ENCODE measurements at places on chromosomes 7 and 10. TPM values are rescaled to one million over a fixed set of nuclear protein-coding genes. Genes with fewer than 3 reads are reported as not detected.
A peak's percentile ranks its signal among the peaks of the same experiment; 100 is the strongest.

DNA sequence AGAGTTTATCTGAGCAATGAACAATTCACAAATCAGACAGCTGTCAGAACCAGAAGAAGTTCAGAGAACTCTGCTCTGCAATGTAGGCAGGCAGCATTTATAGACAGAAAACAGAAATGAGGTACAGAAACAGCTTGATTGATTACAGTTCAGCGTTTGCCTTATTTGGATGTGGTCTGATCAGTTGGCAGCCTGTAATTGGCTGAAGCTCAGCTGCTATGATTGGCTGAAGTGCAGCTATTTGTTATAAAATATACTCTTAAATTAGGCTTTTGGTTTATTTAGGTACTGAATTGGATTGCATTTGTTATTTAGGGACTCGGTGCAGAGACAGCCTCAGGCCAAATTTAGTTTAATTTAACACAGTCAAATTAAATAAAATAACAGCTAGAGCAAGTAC is 85.8 kb upstream of the JAZF1 start:
- DNase-seq, result no peak
- H3K27ac ChIP-seq, result no peak overlapping the region
- no peak overlapping the region for H3K4me3 ChIP-seq
- no peaks in the 10 kb centered on the region for H3K36me3 ChIP-seq
- H3K27me3 ChIP-seq, result no peaks in the 10 kb centered on the region

DNA sequence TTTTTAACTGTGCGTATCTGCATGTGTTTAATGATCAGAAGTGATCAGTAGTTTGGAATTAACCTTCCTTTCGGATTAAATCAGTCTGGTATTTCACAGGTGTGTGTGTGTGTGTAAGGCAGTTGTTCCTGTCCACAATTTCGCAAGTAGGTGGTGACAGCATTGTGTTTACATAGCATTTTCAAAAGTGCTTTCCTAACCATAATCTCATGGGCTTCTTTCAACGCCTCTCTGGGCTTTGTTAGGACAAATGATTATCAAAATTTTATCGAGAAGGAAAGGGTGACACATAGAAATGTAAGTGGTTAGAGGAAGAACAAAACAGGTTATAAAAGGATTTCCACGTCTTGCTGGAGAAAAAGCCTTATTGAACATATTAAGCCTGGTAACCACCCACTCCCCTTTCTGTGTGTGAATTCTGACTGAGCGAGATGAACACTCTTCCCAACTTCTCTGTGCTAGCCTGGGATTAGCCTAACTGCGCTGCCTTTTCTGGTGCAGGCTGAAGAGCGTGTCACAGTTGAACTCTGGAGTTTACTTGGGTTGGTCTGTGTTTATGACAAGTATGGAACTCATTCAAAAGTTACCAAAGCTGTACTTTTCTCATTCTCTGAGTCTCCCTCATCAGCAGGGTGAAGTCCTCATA is 292.3 kb upstream of the PITRM1 start:
- H3K27me3 ChIP-seq, result no peaks in the 10 kb centered on the region
- peak overlapping the region; percentile 49 for H3K27ac ChIP-seq
- DNase-seq, result no peak
- no peaks in the 10 kb centered on the region for H3K36me3 ChIP-seq
- H3K4me3 ChIP-seq, result no peak overlapping the region

- no peaks in the 10 kb centered on the region for H3K4me1 ChIP-seq
- H3K36me3 ChIP-seq, result no peaks in the 10 kb centered on the region
- no peaks in the 10 kb centered on the region for H3K27me3 ChIP-seq
- no peak for DNase-seq
- H3K27ac ChIP-seq, result no peak overlapping the region
Measured at GRCh38 chr7:110529175-110529574, 561.8 kb upstream of the LRRN3 start.

DNA sequence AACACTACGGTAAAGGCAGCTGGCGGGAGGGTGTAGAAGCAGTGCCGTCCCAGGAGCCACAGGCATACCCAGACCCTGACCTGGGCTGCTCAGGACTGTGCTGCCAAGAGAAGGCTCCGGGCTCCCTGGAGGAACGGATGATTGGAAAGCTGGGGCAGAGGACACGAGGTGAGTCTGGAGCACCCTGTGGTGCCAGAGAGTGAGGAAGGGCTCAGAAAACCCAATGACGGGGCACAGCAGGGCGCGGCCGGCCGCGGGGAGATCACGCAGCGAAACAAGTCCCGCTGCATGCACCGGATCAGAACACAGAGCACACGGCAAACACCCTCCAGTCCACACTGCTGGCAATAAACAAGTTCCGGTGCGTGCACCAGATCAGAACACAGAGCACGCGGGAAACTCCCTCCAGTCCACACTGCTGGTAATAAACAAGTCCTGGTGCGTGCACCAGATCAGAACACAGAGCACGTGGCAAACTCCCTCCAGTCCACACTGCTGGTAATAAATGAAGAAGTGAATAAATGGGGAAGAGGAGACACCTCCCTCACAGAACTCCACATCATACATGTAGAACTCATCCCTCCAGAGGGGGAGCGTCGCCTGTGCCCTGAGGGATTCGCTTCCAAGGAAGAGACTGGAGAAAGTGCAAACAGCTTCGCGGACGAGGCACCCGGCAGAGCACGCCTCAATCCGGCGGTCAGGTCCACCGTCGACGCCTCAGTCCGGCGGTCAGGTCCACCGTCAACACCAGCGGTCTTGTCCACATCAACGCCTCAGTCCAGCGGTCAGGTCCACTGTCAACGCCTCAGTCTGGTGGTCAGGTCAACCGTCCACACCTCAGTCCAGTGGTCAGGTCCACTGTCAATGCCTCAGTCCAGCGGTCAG is 265.0 kb downstream of the MAD1L1 start:
- no peaks in the 10 kb centered on the region for H3K27me3 ChIP-seq
- DNase-seq, result no peak
- H3K4me1 ChIP-seq, result no peaks in the 10 kb centered on the region
- no peaks in the 10 kb centered on the region for H3K36me3 ChIP-seq

- DNase-seq, result peak; percentile 68
- no peak overlapping the region for H3K4me3 ChIP-seq
- H3K4me1 ChIP-seq, result no peaks in the 10 kb centered on the region
- no peaks in the 10 kb centered on the region for H3K27me3 ChIP-seq
- no peaks in the 10 kb centered on the region for H3K36me3 ChIP-seq
Measured at GRCh38 chr10:79483948-79484347, 28.4 kb upstream of the EIF5AL1 start.

DNA sequence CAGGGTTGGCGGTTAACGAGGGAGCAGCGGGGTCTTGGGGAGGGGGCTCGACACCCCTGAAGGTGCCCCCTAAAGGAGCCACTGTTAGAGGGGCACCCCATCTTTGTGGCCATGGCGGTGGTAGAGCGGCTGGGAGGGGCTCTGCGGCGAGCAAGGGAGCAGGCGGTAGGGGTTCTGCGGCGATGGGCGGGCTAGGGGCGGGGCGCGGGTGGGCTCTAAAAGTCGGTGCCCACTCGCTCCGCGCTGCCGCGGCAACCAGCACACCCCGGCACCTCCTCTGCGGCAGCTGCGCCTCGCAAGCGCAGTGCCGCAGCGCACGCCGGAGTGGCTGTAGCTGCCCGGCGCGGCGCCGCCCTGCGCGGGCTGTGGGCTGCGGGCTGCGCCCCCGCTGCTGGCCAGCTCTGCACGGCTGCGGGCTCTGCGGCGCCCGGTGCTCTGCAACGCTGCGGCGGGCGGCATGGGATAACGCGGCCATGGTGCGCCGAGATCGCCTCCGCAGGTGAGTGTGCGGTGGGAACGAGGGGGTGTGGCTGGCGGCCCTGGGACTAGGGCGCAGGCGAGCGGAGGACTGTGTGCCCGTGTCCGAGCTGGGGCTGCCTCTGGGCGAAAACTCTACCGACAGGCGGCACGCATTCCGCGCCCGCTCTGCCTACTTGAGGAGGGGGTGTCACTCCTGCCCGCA is at the start of gene MEST:
MEST (plus strand) TSS at position 245 of the 682 bp plus-strand sequence; CDS start at position 474, 229 bp downstream.
- no peaks in the 10 kb centered on the region for H3K27me3 ChIP-seq
- H3K4me1 ChIP-seq, result peaks cover 18% of the 10 kb centered on the region
- peak; percentile 88 for DNase-seq
- peak within 1 kb of the TSS; percentile 57 for H3K4me3 ChIP-seq
- peak within 1 kb of the TSS; percentile 40 for H3K27ac ChIP-seq
- H3K36me3 ChIP-seq, result no peaks in the 10 kb centered on the region

DNA sequence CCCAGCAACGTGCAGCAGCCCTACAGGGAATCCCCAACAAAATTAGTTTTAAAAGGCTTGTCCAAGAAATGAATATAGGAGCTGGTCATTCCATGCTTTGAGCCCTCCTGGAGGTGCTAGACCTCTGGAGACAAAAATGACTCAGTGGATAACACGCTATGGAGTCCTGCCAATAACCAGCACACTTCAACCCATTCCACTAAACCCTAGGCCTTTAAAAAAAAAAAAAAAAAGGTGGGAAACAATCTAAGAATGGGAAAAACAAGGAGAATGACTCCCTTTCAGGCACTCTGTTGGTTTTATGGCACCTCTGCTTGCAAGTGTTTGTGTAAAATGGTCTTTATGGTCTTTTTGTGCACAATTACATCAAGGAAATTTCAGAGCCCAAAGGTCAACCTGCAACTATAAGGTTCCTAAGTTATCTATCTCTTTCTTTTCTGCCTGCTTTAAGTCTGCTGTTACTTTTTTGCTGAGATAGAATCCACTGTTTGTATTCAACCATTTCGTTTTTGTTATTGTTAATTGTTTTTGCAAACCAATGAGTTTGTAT is 21.3 kb downstream of the AVL9 start:
- H3K4me3 ChIP-seq, result no peak overlapping the region
- no peaks in the 10 kb centered on the region for H3K36me3 ChIP-seq
- no peaks in the 10 kb centered on the region for H3K4me1 ChIP-seq
- no peak overlapping the region for H3K27ac ChIP-seq
- no peaks in the 10 kb centered on the region for H3K27me3 ChIP-seq
- no peak for DNase-seq

- H3K4me1 ChIP-seq, result peaks cover 6% of the 10 kb centered on the region
- H3K27ac ChIP-seq, result no peak overlapping the region
- H3K27me3 ChIP-seq, result no peaks in the 10 kb centered on the region
Measured at GRCh38 chr10:128865436-128866195, 601.4 kb upstream of the MGMT start.

- no peaks in the 10 kb centered on the region for H3K4me1 ChIP-seq
- no peak overlapping the region for H3K4me3 ChIP-seq
- no peaks in the 10 kb centered on the region for H3K36me3 ChIP-seq
- H3K27ac ChIP-seq, result no peak overlapping the region
- H3K27me3 ChIP-seq, result no peaks in the 10 kb centered on the region
Measured at GRCh38 chr7:78904983-78905382, 548.5 kb downstream of the MAGI2 start.

- no peaks in the 10 kb centered on the region for H3K27me3 ChIP-seq
- H3K4me3 ChIP-seq, result no peak overlapping the region
- H3K36me3 ChIP-seq, result peaks cover 5% of the 10 kb centered on the region
Measured at GRCh38 chr10:35210961-35211360, 84.3 kb downstream of the CREM start.

DNA sequence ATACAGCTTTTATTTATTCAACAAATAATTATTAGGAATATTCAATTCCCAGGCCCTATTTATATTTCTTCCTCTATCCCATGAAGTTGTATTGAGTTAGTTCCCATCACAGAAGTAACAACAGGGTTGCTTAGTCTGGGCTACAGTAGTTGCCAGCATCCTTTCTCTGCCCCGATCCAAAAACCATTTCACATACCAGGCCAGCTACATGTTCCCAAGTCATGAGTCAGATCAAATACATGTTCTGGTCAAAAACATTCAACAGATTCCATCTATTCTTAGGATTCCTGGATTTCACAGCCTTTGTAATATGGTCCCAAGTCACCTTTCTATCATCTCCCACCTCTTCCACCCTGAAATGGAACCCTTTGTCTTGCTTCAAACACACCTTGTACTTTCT is 91.6 kb downstream of the RAB11FIP2 start:
- no peaks in the 10 kb centered on the region for H3K4me1 ChIP-seq
- no peak overlapping the region for H3K27ac ChIP-seq
- no peak for DNase-seq
- no peaks in the 10 kb centered on the region for H3K36me3 ChIP-seq
- no peak overlapping the region for H3K4me3 ChIP-seq

GRCh38 chr7:18202315-18203045 is 174.8 kb upstream of the PRPS1L1 start:
- H3K4me3 ChIP-seq, result no peak overlapping the region
- no peaks in the 10 kb centered on the region for H3K36me3 ChIP-seq
- H3K4me1 ChIP-seq, result no peaks in the 10 kb centered on the region
- H3K27me3 ChIP-seq, result no peaks in the 10 kb centered on the region

DNA sequence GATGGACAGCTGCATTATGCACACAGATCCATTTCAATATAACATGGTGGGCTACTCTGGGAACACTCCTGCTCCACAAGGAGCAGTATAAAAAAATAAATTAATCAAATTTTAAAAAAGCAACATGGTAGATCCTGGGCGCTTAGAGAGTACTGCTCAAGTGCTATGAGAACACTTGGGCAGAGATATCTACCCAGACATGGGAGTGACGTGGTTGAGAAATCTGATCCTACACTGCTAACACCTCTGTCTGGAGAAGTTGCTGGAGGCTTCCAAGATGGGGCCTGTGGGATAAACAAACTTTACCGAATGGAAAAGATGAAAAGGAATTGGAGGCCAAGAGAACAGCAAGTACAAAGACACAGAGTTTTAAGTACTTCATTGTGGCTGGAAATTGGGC is 9.0 kb downstream of the NSMCE4A start:
- no peak for DNase-seq
- no peaks in the 10 kb centered on the region for H3K4me1 ChIP-seq
- no peak overlapping the region for H3K4me3 ChIP-seq
- no peaks in the 10 kb centered on the region for H3K27me3 ChIP-seq
- peaks cover 8% of the 10 kb centered on the region for H3K36me3 ChIP-seq
- H3K27ac ChIP-seq, result no peak overlapping the region

GRCh38 chr7:99365318-99366141 is 9.0 kb upstream of the ARPC1B start:
- H3K27ac ChIP-seq, result no peak overlapping the region
- no peaks in the 10 kb centered on the region for H3K27me3 ChIP-seq
- H3K36me3 ChIP-seq, result peaks cover 15% of the 10 kb centered on the region
- H3K4me1 ChIP-seq, result no peaks in the 10 kb centered on the region

- no peaks in the 10 kb centered on the region for H3K27me3 ChIP-seq
- H3K4me1 ChIP-seq, result no peaks in the 10 kb centered on the region
- no peak overlapping the region for H3K4me3 ChIP-seq
- no peak overlapping the region for H3K27ac ChIP-seq
- no peaks in the 10 kb centered on the region for H3K36me3 ChIP-seq
- no peak for DNase-seq
Measured at GRCh38 chr10:119713744-119714483, 11.9 kb upstream of the INPP5F start.

- H3K27me3 ChIP-seq, result no peaks in the 10 kb centered on the region
- no peaks in the 10 kb centered on the region for H3K36me3 ChIP-seq
- DNase-seq, result no peak
- no peak overlapping the region for H3K27ac ChIP-seq
Measured at GRCh38 chr7:25454562-25455041, 226.3 kb upstream of the NPVF start.

GRCh38 chr10:28906934-28907333 is 229.6 kb downstream of the BAMBI start:
- H3K36me3 ChIP-seq, result no peaks in the 10 kb centered on the region
- H3K4me3 ChIP-seq, result no peak overlapping the region
- peaks cover 2% of the 10 kb centered on the region for H3K4me1 ChIP-seq

GRCh38 chr7:21867226-21867625 is 78.5 kb downstream of the CDCA7L start:
- H3K4me3 ChIP-seq, result no peak overlapping the region
- no peaks in the 10 kb centered on the region for H3K27me3 ChIP-seq
- no peaks in the 10 kb centered on the region for H3K4me1 ChIP-seq
- DNase-seq, result no peak

CDK14 gene
- total RNA-seq, result 33.9 TPM

GNGT1 gene
- total RNA-seq, result 0.35 TPM

MUC12 gene
- total RNA-seq, result 3.8 TPM

ARPC1A gene
- 119 TPM for total RNA-seq
